ENCODE measurements at places on chromosomes 11 and 22.

DNA sequence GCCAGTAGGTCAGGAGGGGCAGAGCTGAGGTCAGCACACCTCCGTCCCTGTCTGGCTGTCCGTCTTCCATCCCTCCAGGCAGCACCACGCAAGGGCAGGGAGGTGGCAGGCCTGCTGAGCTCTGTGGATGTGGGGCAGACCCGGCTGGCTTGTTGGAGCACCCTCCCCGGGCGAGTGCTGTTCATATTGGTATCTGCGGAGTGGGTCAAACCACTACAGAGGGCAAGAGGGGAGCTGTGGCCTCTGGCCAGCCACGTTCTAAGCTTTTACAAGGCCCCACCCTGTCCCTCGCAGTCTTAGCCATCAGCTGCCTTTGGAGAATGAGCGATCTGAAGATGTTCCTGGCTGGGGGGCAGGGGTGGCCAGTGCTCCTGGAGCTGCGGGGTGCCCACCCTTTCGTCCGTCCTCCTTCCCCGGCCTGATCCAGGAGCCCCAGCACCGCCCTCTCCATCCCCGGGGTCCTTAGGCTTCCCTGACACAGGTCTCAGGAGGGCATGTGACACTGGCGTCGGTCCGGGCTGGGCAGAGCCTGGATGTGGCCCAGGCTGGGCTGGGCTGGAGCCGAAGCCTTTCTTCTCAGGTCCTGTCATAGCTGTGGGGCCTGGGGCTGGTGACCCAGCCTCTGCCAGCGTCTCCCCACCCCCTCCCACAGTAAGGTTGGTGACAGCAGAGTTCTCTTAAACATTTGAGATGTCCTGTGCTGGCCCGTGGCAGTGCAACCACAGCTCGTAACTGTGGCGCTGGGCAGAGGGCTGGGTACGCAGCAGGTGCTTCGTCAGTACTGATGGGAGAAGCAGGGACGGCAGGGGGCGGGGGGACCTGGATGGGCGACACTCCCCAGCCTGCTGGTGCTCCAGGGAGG lies 31.7 kb upstream of the GRAMD4 start:
- DNase-seq = no peak

DNA sequence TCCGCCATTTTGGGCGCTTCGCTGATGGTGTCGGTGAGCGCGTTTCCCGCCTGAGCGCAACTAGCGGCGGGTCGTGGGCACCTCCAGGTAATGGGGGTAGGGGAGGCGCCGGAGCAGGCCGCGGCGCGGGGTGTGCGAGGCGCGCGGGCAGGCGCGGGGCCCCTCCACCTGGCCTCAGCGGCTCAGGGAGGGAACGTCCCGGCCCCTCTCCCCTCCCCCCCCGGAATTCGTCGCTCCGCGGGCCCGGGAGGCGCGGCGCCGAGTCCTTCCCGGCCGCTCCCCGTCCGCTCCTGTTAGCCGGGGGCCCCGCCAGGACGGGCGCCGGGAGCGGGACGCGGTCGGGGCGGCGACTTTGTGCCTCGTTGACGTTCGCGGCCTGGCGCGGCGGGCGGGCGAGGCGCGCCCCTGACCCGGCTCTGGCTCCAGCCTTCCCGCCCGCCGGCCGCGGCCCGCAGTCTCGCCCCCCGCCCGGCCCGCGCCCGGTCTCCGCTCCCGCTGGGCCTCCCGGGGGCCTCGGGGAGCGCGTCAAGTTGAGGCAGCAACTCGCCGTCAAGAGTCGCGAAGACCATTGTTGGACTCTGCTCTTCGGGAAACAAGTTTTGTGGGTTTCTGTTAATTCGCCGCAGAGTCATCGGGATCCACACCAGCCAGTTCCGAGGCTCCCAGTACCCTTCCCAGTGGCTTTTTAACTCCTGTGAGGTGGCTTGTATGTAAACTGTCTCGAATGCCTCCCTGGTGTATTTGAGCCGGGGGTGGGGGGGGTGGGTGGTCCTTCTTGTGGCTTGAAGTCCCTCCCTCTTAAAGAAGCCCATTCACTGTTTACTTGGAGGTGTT lies at the start of gene PPP6R3:
TSS of gene PPP6R3 (plus strand) at position 12 of the 834 bp plus-strand sequence. CDS start 76,913 bp downstream, outside the sequence.
- DNase-seq = no peak

- no peak for DNase-seq
These were observed 12.2 kb downstream of the ATG16L2 start for GRCh38 chr11:72826191-72826941.

- no peak for DNase-seq
These were observed 11.6 kb upstream of the CADM1 start for GRCh38 chr11:115515647-115516395.

DNA sequence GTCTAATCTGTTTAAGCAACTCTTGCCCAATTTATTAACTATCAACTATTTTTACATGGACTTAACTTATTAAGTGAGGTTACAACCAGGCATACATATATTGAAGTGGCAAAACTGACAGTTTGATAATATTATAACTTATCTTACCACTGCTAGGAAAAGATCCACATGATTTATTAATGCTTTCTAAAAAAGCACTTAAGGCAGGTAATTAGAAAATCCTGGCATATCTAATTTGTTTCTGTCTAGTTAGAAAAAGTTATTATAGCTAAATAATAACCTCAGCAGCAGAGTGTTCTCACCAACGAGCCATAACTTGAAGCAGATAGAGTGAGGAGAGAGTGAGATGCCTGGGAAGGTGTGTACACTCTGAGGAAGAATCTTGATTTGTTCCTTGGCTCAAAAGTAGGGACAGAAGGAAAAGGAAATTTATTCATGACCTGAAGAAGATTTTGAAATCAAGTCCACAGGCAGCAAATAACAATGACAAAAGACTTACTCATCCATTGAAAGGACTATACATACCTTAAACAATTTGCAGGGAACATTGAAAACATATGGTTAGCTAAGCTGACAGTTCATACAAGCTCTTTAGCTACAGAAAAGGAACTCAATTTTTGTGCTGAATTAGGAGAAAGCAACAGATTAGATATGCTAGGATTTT lies 7.1 kb upstream of the MUC15 start:
- no peak for DNase-seq

- DNase-seq = no peak
These were observed 738.3 kb upstream of the KIRREL3 start for GRCh38 chr11:127738771-127739286.

DNA sequence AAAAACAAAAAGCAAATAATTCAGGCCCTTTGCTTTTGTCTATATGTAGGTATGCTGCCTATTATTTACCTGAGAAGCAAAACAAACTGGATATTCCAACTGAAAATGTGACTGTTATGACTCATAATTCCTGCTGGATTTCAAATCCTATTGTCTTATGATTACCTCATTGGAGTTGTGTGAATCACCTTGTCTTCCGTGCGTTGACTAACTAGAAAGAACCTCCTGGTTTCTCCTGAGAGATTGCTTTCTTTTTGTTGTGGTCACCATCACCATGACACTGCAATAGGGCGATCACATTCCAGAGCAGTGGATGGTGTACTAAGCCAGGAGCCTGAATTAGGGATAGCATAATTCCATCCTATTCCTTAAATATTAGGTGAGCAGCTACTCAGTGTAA lies 23.0 kb upstream of the EXPH5 start:
- DNase-seq = no peak

DNA sequence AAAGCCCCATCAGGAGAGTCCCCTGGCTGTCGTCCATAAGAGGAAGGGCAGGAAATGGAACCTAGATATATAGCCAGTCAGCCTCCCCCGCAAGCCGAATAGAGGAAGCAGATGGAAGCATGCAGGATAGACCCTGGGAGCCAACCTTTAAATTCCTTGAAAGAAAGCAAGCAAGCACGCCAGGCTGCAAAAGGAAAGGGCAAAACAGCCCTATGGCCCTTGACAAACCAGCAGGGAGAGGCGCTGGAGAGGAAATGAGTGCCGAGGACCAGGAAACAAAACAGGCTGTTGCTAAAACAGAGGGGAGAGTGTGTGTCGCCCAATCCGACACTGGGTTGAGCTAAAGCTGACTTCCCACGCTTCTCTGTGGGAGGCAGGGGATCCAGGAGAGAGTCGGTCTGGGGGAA lies 203.5 kb upstream of the MTNR1B start:
- no peak for DNase-seq

DNA sequence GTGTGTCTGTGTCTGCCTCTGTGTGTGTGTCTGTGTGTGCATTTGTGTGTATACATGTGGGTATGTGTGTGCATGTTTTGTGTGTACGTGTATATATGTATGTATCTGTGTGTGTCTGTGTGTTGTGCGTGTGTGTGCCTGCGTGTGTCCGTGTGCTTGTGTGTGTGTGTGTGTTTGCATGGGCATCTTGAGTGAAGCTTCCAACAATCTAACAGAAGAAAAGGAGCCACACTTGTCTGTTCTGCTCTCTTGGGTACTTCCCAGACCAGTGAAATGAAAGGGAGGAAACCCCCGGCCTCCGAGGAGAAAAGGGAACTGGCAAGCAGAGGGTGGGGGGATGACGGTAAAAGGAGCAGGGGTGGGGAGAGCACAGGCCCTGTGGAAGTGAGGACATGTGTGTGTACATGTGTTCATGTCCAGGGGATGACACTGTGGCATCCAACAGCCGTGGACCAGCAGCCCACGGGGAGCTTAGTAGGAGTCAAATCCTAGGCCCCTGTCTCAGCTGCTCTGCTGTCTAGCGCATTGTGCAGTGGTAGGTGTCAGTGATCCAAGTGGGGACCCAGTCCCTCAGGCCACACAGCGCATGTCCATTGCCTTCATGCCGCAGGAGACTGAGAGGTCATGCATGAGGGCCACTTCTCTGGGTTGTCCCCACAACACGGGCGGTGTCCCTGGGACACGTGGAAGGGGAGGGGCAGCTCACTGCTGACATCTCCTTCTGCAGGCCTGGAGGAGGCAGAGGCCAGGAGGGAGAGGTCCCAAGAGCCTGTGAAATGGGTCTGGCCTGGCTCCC lies 8.1 kb downstream of the CSF2RB start:
- no peak for DNase-seq

DNA sequence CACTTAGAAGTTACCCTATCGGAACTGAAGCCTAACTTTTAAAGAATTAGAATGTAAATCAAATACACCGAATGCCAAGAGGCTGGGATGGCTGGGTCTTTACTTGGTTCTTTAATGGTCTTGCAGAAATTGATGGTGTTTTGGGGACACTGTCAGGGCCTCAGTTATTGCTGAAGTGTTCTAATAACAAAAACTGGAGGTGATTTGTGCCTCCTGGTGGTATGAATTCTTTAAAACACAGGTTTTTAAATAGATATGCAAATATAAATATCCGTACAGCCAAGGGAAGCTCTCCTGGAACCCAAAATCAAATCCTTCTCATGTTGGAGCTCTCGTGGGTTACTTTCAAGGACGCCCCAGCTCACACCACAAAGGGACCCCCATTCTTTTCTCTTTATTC lies 19.3 kb upstream of the TMPRSS5 start:
- no peak for DNase-seq

GRCh38 chr11:762421-763072 lies 14.7 kb downstream of the GATD1 start:
- no peak for DNase-seq

DNA sequence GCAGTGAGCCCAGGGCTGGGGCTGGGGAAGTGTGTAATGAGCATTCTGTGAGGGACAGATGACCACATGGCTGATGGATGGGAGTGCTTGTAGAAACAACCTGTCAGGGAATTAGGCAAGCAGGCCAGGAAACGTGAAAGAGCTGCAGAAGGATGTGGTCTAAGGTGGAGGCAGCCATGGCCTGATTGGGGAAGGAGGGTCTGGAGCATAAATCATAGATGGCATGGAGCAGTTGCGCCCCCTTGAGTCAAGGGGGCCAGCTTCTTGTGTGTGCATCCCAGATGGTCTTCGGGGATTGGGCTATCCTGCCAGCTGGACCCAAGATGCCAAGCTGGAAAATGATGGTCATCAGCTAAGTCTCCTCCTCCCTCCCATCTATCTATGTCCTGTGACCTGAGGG lies 119.4 kb upstream of the CLPB start:
- no peak for DNase-seq

GRCh38 chr11:70090961-70091381 lies 12.9 kb downstream of the ANO1 start:
- DNase-seq = no peak

DNA sequence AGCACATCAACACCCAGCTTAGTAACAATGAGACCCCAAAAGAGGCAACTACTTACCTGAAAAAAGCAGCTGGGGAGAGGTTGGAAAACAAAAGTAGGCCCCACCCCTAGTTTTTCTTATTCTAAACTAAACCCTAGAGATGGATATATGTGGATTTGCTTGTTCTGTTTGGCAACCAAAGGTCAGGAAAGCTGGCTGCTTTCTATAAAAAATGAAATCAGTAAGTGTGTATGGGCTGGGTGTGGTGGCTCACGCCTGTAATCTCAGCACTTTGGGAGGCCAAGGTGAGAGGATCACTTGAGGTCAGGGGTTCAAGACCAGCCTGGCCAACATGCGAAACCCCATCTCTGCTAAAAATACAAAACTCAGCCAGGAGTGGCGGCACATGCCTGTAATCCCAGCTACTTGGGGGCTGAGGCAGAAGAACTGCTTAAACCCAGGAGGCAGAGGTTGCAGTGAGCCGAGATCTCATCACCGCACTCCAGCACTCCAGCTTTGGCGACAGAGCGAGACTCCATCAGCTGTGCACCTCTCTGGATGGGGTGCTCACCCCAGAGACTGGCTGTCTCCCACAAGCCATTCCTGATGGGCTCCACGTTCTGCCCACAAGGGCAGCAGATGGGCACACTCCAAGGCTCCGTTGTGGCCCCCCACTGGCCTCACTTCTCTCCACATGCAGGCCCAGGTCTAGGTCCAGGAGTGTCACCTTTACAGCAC lies 30.0 kb downstream of the PACSIN2 start:
- DNase-seq = no peak

GRCh38 chr11:24509114-24509513 lies 12.3 kb downstream of the LUZP2 start:
- DNase-seq = no peak

DNA sequence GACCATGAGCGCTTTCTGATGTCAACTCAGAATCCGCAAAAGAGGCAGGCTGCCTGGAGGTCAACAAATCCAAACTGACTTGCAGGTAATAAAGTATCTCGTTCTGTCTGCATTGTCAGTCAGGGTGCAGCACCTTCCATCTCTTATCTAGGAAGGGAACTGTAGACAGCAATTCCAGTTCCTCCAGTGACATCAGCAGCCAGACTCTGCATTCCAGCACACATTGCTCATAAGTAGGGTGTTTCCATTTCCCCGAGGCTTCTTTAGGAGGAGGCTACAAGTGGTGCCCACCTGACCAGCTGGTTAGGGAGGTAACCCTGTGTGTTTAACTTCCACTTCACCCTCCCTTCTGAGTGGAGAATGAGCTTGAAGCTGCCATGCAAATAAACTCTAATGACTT lies 53.3 kb downstream of the NTM start:
- DNase-seq = no peak

DNA sequence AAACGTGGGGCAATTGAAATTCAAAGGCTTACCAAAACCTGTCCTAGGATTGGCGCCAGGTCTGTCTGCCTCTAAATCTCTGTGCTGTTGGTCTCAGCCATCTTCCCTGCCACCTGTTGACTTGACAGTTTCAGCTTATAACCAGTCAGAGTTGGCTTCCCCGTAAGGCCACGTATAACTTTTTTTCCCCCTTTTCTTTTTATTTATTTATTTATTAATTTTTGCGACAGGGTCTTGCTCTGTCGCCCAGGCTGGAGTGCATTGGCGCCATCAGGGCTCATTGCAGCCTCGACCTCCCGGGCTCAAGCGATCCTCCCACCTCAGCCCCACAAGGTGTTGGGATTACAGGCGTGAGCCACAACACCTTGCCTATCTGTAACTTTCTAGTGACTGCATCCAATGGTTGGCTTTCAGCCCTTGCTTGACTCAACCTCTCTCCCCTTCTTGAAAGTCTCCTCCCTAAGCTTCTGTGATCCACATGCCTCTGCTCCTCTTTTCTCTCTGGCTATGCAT lies 1.4 kb upstream of the SYVN1 start:
- DNase-seq = no peak

- DNase-seq = no peak
These were observed 22.8 kb downstream of the THOC5 start for GRCh38 chr22:29530716-29531115.
